Epithelial cell of proximal tubule (primary cell): ENCODE measurements at places on chromosomes 4 and X. TPM values are rescaled to one million over a fixed set of nuclear protein-coding genes. Genes with fewer than 3 reads are reported as not detected.

GRCh38 chrX:122220644-122221373, 963.3 kb upstream of the GRIA3 start:
- DNase-seq = no peak

GRCh38 chrX:70025464-70025863, 24.3 kb downstream of the AWAT2 start:
- no peak for DNase-seq

DNA sequence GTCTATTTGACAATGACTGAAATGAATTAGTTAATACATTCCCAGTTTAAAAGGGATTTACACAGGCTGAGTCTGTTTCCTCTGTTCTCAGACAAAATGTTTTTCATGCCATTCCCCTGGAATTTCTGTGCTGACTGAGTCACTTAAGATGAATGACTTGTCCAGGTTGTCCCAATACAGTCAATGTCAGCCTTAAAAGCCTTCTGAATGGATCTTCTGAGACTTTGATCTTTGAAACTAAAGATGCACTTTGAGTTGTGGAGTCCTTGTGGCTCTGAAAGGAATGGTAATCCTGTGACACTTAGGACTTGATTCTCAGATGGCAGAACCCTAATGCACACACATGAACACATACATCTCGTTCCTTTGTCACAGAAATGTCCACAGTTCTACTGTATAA, 622.2 kb upstream of the GRID2 start:
- no peak for DNase-seq

DNA sequence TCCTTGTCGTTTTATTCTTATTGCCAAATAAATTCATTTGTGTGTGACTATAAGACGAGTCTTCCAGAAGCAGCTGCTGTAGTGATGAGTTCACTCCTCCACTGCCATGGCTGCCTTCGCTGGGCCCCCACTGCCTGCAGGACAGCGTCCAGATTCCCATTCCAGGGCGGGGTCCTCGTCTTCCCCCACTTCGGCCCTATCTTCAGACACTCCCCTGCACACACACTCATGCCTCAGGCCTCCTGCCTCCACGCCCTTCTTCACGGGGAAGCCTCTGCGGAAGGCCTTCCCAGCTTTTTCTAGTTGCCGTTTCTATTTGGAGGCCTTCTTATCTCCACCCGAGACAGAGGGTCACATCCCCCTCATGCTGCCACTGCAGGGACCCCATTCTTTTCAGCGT, 80.4 kb downstream of the SHROOM2 start:
- no peak for DNase-seq

The PNMA6F gene
- not detected in 2 replicates for total RNA-seq

DNA sequence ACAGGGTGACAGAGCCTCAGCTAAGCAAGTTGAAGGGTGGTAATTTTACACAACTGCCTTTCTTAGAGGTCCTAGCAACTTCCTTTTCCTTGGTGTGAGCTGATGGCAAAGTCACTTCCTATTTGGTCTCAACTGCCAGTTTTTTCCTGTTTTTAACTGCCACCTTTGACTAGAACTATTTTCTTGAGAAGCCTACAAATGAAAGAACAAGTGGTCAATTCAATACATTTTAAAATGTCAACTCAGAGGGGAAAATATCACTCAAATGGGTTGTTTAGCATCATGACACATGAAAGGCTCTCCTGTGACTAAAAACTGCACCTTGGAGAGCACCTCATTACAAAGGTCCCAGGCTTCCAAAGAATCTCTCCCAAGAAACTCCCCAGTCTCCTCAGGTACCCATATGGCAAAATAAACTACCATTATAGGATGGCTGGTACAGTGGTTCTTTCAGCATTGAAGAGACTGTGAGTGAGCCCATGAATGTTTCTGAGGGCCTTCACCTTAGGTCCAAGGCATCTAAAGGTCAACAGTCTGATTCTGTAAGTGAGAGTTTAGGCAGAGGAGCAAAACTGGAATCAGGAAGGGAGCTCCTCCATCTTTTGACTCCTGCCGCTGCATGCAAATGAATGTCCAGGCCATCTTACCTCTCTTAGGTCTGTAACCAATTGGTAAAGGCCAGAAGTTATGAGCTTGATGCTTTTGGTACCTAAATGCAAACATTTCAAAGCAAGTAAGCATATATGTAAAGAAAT, 5.5 kb upstream of the STK26 start:
- DNase-seq = no peak

GRCh38 chr4:87029356-87029755, 94.5 kb downstream of the AFF1 start:
- DNase-seq = no peak

DNA sequence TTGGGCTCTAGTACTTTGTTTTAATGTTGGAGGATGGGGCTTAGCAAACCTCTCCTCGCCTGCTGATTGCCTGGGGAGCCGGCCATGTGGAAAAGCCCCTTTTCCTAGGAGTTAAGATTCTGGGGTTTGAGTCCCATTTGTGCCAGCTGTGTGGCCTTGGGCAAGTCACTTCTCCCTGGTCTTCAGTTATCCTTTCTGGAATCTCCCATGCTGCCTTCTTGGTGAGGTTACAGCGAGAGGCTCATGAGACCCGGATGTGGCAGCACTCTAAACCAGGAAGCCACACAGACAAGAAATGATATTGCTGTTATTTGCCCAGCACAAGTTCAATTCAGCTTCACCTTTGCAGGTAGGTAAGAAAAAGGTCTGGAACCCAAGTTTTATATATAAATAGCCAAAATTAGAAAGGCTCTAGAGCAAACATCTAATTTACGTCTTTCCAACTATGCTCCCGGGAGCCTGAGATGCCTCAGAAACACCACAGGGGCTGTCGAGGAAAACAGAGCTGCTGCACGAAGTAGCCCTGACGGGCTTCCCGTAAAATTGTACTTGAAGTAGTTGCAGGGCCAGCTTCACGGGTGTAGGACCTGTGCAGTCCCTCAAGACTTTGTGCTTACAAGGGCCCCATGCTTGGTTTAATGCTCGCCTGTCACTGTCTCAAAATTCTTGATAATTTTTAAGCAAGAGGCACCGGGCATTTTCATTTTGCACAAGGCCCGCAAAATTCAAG, 8.3 kb upstream of the SASH3 start:
- DNase-seq = no peak

DNA sequence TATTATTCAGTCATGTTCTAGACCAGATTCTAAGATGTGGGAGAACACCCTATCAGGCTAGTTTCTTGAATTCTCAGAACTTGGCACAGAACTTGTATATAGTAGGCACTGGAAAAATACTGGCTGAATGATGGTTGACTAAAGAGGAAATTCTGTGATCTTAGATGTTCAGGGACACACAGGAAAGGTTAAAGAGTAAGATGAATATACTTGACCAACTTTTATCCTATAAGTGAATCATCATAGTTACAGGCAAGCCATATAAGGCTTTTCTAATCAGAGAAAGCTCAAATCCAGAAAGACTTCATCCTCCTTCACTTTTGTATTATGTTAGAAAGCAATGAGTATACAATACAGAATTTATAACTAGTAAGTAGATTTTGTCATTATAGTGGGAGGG, 53.8 kb downstream of the SEPTIN11 start:
- no peak for DNase-seq

DNA sequence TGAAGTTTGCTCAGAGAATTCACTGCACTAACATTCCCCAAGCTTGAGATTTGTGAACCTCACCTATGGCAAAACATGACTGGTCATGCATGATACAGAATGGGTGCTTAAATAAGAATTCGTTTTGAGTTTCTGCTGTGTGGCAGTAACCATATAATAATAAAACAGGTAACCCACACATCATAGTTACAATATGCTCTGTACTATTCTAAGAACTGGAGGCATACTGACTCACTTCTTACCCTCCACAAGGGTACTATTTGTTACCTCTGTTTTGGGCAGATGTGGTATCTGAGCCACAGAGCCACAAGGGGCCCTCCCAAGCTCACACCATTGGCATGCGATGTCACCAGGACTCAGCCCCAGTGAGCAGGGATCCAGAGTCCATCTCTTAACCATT, 17.6 kb downstream of the SLC2A9 start:
- DNase-seq = no peak
